ENCODE measurements at places on chromosomes 13 and 19. TPM values are rescaled to one million over a fixed set of nuclear protein-coding genes. Genes with fewer than 3 reads are reported as not detected.

DNA sequence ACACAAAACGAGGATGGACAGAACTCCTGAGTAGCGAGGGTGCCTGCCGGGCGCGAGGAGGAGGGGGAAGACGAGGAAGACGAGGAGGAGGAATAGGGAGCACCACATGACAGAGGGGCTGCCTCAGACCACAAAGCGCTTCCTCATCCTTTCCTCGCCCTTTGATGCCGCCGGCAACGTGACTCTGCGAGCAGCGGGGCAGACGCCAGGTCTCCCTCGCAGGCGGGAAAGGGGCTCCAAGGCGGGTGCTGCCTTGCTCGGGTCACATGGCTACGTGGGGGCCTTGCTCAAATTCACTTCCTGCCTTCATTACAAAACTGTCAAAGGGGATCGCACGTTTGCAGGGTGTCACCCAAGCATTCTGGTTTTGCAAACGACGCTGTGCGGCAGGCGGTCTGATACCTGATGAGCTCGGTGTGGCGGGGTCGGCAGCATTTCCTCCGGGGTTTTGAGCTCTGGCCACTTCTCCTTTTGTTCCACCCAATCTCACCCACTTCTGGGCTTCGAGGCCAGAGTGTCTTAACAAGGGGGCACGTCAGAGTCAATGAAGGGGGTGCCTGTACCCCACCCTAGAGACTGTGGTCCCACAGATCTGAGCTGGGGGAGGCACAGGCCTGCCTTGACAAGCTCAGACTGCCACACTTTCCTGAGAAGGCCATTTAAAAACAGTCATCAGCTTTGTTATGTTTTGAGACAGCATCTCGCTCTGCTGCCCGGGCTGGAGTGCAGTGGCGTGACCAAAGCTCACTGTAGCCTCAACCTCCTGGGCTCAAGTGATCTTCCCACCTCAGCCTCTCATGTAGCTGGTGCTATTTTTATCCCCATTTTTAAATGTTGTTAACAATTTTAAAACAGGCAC, 14.9 kb downstream of the MAP2K2 start:
- no peak for DNase-seq

- no peak for DNase-seq
These were observed 11.4 kb downstream of the ETFB start for GRCh38 chr19:51354742-51355148.

GRCh38 chr13:43078399-43078798, 55.0 kb downstream of the DNAJC15 start:
- DNase-seq, result no peak

DNA sequence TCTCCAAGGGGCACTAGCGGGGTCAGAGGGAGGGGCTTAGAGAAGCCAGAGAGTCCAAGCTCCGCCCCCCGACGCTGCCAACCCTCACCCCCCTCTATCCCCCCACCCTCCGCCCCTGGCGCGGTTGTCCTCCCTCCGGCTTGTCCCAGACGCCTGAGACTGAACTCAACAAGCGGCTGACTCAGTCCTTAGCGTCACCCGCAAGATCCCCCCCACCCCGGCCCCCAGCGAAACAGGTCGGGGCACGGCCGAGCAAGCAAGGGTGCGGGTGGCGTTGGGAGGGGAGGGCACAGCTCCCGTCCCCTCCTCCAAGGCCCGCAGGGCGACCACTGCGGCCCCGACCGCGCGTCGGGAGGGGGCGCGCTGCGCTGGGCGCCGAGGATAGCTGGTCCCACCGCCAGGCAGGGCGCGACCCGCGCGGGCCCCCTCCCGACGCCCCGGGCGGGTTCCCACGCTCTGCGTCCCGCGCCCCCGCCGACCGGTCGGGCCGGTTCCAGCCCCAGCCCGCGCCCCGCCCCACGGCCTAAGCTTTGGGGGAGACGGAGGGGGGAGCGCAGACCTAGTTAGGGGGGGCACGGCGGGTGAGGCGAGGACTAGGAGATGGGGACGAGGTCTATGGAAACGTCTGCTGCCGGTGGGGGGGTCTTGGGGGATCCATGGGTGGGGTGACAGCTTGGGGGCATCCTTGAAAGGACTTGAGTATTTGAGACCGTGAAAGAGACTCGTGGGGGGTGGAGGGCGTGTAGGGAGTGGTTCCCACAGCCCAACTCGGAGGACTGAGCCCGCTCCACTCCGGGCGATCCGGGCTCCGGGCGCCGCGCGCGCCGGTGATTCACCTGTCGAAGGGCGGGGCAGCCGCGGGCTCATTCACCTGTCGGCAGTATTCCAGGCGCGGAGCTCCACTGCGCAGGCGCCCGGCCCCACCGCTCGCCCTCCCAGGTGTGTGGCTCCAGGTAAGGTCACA, 5.1 kb downstream of the NOTCH3 start:
- DNase-seq, result peak; percentile 47

- no peak for DNase-seq
These were observed 1722.7 kb downstream of the SLITRK5 start for GRCh38 chr13:89393758-89394304.

GRCh38 chr19:41699968-41700323, 8.5 kb upstream of the CEACAM5 start:
- no peak for DNase-seq

FPR3 gene
- not detected for total RNA-seq

ZNF8 gene
- total RNA-seq, result 5.1 TPM

DNA sequence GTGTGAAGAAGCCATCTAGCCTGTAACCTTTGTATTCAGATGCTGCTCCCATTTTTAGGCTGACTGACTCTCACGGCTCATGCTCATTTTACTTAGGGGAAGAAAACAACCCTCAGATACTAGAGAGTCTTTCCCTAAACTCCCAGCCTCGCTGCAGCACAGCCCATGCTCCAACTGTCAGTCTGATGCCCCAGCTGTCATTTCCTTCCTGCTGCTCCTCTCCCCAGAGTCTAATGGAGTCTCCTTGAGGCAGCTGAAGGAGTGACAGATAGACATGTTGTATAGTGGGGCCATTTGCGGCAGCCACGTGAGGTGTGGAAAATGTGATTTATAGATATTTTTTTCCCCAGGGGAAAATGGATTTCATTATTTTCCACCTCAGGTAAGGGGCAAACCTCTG, 59.2 kb upstream of the OLFM4 start:
- DNase-seq, result no peak

ZNF560 gene
- total RNA-seq, result 0.16 TPM

DNA sequence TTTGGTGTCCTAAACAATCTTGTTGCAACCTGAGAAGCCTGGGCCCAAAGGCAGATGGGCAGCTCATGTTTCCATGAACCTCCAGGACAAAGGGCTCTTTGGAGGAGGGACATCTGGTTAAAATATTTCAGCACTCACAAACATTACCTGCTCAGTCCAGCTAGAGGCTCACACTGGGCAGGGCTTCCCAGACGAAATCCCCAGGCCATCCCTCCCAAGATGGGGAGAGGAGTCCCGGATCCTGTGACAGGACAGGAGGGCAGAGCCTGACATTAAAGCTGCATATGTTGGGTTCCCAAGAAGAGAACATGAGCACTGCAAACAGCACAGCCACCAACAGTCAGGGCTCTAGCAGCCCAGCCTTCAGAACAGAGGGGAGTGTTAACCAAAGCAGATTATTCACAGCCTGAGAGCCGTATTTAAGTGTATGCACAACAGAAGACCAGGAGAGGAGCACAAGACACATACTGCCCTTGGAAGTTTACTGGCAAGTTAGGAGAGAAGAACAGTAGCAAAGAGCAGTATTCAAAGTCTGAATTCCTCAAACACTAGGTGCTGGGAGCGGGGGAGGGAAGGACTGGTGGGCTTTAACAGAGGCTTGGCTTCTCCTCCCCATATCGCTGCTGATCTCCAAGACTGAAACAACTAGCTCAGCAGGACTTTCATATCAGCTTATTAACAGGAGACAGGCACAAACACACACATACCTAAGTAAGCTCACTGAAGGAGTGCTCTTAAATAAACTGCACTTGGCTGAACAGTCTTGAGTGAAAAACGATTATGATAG, 12.3 kb downstream of the ATP7B start:
- peak; percentile 3 for DNase-seq

ZNF799 gene
- 2.4 TPM for total RNA-seq

CD37 gene
- not detected for total RNA-seq

GRCh38 chr13:43377973-43378372, 354.6 kb downstream of the DNAJC15 start:
- peak; percentile 93 for DNase-seq

ZNF667 gene
- 8.9 TPM for total RNA-seq

STOML3 gene
- not detected for total RNA-seq

DNA sequence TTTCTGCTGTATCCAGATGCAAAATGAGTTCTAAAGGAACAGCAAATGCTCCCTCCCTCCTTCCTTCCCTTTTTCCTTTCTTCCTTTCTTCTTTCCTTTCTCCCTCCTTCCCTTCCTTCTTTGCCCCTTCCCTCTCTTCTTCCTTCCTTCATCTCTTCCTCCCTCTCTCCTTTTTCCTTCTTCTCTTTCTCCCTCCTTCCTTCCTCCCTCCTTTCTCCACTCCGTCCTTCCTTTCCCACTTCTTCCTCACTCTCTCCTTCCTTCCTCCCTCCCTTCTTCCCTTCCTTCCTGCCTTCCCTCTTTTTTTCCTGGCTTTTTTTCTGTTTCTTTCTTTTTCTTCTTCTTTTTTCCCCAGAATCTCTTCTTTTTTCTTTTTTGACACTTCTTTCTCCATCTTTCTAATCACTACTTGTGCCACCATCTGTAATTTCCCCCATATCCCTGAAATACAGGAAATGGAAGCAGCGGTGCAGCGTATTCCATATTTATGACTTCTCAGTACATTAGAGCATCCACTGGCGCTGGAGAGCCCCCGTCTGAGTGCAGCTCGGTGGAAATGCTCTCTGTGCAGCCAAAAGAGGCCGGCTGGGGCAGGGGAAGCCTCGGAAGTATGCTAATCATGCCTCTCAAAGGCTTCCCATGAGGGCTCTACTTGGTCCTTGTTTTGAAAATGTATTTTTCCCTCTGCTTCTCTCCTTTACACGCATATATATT, 275.6 kb downstream of the TSHZ3 start:
- DNase-seq, result no peak

- no peak for DNase-seq
These were observed 90.8 kb downstream of the UQCRFS1 start for GRCh38 chr19:29122185-29122584.

FAM83E gene
- total RNA-seq, result 0.18 TPM

DNA sequence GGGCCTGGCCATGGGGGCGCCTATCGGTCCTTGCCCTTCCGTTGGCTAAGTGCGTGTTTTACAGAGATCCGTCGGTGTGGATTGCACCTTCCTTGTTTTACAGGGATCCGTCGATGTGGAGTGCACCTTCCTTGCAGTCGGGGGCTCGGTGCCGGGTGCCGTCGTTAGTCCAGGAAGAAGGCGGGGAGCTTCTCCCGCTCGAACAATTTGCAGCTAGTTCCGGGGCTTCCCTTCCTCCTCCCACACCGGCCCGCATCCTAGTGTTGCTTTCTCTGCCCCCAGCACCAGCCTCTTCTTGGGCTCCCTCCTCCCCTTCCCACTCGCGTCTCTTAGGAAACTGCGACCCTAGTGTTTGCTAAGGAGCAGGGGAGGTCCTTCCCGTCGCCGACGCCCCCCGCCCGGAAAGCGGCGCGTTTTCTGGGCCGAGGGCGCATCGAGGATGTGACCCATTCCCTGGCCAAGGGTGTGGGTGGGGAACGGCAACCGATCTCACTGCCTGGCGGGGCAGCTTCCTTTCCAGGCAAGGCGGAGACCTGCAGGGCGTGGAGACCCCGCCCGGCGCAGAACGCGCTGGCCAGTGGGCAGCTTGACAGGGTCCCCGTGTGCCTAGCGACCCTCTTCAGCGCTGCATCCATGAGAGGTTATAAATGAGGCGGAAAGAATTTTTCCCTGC, 75.7 kb upstream of the ZNF91 start:
- DNase-seq, result no peak

DNA sequence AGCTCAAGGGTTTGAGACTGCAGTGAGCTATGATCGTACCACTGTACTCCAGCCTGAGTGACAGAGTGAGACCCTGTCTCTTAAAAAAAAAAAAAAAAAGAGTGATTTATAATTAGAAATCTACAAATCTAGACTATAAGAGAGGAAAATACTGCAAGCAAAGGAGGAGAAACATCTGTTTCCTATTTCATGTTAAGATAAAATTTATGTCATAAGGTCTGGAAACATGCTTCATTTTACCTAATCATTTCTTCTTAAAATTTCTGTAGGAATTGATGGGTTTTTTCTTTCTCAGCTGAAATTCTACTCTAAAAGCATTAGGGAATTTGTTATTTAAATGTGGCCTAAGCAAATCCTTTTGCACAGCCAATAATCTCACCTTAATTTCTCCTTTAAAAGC, 53.2 kb downstream of the C13orf42 start:
- peak; percentile 30 for DNase-seq

DNA sequence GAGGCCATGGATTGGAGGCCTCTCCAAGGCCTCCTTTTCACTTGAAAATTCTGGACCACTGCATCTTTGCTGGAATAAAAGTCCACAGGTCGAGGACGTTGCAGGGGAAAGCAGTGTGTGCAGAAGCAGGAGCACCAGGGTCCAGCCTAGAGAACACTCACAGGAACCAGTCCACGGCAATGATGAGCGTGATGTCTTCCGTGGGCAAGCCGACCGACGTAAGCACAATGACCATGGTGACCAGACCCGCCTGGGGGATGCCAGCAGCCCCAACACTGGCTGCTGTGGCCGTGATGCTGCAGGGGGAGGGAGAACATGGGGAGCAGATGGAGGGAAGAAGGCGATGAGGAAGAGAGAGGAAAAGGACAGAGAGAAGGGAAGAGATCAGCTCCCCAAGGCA, 11.5 kb downstream of the OR7C2 start:
- no peak for DNase-seq

GRCh38 chr19:38470788-38471480, 37.4 kb downstream of the RYR1 start:
- no peak for DNase-seq

DNA sequence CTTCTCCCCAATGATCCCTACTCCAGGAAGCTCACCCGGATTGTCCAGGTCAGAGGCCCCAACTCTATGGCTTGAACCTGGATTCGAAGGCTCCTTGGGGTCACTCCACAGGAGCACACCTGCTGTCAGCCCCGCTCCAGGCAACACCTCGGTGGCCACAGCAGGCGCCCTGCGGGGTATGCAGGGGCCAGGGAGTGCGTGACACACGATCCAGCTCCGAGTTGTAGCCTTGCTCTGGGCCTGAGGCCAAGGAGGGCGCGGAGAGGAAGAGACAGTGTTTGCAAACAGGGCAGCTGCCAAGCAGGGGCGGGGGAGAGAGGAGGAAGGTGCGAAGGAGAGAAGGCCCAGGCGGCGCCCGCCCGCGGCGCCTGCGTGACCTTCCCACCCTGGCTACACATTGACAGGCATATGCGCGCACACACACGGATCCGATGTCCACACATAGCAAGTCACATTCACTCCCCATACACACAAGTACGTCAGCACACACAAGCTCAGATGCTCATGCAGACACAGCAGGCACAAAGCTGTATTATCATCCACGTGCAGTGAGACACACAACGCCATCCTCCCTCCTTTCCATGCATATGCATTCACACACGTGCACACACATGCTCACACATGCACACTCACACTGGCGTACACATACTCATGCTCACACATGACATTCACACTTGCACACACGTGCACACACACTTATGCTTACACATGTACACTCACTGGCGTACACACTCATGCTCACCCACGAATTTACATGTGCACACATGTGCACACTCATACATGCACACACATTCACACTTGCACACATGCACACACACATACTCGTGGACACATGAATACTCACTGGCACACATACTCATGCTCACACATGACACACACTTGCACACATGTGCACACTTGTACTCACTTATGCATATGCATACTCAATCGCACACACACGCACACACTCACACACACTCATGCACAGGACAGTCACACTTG, 10.4 kb downstream of the SBK2 start:
- peak; percentile 63 for DNase-seq

KCNN1 gene
- not detected for total RNA-seq

Data from fibroblast of the aortic adventitia (primary cell).